ENCODE measurements at places on chromosomes 3 and 15.

GRCh38 chr3:57559526-57559925 is 3.5 kb downstream of the PDE12 start:
- DNase-seq: peak; percentile 24

DNA sequence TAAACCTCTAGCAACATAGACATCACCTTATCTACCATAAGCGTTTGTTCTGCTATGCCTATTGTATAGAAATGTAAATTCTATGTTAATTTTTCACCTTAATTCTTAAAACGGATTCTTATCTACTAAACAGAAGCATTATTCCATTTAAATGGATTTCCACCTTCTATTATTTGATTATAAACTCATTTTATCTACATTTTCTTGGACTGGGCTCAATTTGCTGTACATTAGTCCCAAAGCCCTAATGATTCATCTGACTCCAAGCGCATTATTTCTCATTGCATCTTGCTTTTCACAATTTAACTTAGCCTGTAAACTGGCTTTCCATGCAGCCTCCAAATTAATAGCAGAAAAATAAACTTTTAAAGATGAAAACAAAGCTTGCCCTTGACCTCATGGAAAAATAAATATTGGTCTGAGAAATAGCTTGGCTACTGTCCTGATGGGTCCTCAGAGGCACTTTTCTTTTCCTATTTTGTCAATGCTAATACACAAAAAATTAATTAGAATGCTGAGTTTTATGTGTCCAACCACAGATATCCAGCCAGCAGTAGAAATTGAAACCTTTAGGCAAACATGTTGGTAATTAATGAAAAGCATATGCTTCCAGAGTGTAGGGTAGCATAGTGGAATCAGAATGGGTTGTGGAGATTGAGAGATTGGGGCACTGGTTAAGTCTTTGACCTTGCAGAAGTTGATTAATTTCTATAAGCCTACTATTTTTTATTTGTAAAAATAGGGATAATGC is 81.4 kb upstream of the CFAP20DC start:
- no peak for DNase-seq

GRCh38 chr15:72338617-72339321 is 18.8 kb upstream of the CELF6 start:
- DNase-seq: no peak

DNA sequence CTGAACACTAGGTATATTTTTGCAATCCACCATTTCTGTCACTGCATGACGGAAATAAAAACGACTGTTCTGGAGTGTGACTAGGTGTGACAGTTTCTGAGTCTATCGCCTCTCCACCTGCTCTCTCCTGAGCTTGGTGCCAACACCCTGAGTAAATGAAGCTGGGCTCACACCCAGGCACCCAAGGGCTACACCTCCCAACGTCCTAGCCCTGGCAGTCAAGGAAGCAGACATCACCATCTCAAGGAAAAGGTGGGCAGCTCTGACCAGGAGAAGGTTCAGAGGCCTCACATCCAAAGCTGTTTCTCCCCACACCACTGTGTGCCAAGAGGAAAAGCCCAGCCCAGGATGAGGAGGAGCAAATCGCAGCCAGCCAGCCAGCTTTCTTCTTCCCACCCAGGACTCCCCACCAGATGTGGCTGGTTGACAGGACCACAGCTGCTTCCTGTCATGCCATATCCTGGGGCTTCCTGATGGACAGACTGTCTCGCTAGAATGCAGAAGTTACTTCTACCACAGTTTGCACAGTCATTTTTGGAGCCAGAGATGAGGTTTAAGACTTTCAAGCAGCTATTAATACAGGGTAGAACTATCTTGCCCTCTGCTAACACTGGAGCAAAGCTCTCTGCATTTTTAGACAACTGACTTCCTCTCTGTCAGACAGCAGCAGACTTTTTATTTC is 3.3 kb downstream of the SCAMP2 start:
- DNase-seq: no peak

- no peak for DNase-seq
Observed at GRCh38 chr3:5190147-5190791, 2.8 kb downstream of the EDEM1 start.

DNA sequence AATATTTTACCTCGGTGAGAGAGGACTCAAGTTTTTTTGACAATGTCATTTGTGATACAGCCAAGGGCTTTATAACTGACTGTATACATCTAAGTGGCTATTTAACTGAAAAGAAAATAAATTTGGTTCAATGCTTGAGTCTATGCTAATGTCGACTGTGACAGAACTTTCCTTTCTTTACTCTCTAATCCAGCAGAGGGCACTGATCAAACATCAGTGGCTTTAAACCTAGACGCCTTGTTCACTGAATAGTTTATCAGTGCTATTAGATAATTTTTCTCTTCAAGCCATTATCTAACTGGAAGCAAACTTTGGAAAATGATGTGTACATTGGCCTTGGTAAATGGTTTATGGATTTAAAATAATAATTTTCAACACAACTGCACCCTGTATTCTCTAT is 285.1 kb downstream of the CHL1 start:
- DNase-seq: no peak

- no peak for DNase-seq
Observed at GRCh38 chr3:125221831-125222230, 9.3 kb upstream of the SLC12A8 start.

DNA sequence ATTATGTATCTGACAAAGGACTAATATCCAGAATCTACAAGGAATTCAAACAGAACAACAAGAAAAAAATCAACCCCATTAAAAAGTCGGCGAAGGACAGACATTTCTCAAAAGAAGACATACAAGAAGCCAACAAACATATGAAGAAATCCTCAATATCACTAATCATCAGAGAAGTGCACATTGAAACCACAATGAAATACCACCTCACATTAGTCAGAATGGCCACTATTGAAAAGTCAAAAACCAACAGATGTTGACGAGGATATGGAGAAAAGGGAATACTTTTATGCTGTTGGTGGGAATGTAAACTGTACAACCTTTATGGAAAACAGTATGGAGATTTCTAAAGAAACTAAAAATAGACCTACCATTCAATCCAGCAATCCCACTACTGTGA is 233.1 kb upstream of the PLSCR5 start:
- no peak for DNase-seq

GRCh38 chr15:70014860-70015490 is 82.7 kb downstream of the TLE3 start:
- no peak for DNase-seq

Data from NCI-H226 (cell line).